Aortic smooth muscle cell (primary cell): ENCODE measurements at places on chromosomes 7 and 10. TPM values are rescaled to one million over a fixed set of nuclear protein-coding genes. Genes with fewer than 3 reads are reported as not detected.

SCART1 gene
- total RNA-seq: 3.3 TPM in 2 replicates

DLX6 gene
- not detected in 2 replicates for total RNA-seq

SLC13A1 gene
- total RNA-seq: not detected in 2 replicates

RBP4 gene
- 0.06 TPM in 1 of 2 replicates, not detected in the other for total RNA-seq

CHRM2 gene
- 0.26 and 0.31 TPM in 2 replicates for total RNA-seq

LHFPL3 gene
- not detected in 2 replicates for total RNA-seq

AOAH gene
- not detected in 2 replicates for total RNA-seq

ITIH5 gene
- total RNA-seq: 0.13 and 0.19 TPM in 2 replicates

SMKR1 gene
- total RNA-seq: not detected in 2 replicates

SPDYE8 gene
- total RNA-seq: not detected in 2 replicates

CALHM1 gene
- total RNA-seq: not detected in 2 replicates

PKD2L1 gene
- not detected in 2 replicates for total RNA-seq

KLHDC10 gene
- 24.8 and 28.0 TPM in 2 replicates for total RNA-seq

ENTPD7 gene
- total RNA-seq: 10.4 and 13.2 TPM in 2 replicates

NAT16 gene
- not detected in 2 replicates for total RNA-seq

ARMH3 gene
- total RNA-seq: 8.7 and 9.6 TPM in 2 replicates
